Uterus (tissue), 4 donors: ENCODE measurements at places on chromosomes 2 and 18. TPM values are rescaled to one million over a fixed set of nuclear protein-coding genes. Genes with fewer than 3 reads are reported as not detected.

CD8B gene
- not detected for total RNA-seq

ZSWIM2 gene
- not detected for total RNA-seq

MEP1B gene
- total RNA-seq = not detected

RAD51AP2 gene
- not detected for total RNA-seq

PAX8 gene
- 23.9 TPM for total RNA-seq

BIRC6 gene
- 259 TPM for total RNA-seq
